Ureter (tissue), 1 donor: ENCODE measurements at places on chromosomes 7 and 10. TPM values are rescaled to one million over a fixed set of nuclear protein-coding genes. Genes with fewer than 3 reads are reported as not detected.

GRCh38 chr10:90644165-90644564, 213.7 kb downstream of the HTR7 start:
- DNase-seq = no peak

DNA sequence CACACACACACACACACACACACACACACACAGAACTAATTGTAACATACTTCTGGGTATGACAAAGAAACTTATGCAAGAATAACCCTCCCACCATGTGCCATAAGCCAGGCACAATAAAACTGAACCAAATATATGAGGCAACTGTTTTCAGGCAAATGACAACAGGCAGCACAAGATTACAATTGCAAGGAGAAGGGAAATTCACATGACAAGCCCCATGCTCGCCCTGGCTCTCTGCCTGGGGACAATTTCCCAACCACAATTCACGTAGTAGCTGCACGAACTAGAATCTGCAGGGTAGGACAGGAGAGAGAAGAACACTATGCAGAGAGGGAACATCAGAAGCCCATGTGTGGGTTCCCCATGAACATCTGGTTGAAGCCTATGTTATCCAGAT, 143.3 kb downstream of the CALN1 start:
- DNase-seq = no peak

DNA sequence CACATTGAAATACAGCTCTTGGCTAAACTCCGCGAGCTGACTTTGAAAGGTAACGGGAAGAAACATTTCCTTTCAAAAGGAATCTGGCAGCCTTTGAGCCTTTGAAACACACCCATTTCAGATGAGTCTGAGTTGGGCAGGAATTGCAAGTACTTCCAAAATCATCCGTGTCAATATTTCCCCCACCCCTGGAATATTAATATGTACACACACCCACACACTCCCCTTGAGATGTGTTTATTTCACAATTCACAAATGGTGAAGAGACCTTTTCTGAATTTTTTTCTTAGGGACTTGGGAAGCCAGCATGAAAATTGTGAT, 438.7 kb upstream of the NRP1 start:
- no peak for DNase-seq

- no peak for DNase-seq
Measured at GRCh38 chr7:97269741-97270140, 152.2 kb downstream of the SDHAF3 start.

- no peak for DNase-seq
Measured at GRCh38 chr7:25389489-25390106, 161.3 kb upstream of the NPVF start.

DNA sequence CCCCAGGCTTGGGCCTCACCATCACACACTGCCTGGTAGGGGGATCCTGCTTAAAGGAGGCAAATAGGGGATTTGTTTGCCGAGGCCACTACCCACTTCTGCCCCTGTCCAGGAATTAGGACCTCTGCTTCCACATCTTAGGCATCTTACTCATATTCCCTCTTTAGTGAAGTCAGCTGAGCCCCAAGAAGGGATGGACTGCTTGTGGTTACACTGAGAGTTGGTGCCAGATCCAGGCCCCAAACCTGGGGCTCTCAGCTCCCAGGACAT, 1.6 kb upstream of the GPRIN2 start:
- no peak for DNase-seq

- no peak for DNase-seq
Measured at GRCh38 chr7:35384761-35385700, 131.1 kb upstream of the TBX20 start.

DNA sequence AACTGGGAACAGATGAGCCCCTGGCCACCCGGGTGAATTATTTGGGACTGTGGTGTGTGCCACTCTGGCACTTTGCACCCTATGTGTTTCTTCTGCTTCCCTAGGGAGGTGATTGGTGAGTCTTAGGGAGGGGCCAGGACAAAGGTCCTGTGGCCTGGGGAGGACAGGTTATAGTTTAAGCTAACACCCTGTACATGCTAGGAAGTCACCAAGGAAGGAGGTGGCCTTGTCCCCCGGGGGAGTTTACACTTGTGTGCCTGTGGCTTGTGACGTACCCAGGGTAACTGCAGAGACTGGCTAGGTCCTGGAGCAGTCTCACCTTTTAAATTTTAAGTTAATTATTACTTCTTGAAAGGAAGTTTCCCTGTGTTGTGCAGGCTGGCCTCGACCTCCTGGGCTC, 196.2 kb downstream of the BAMBI start:
- DNase-seq = no peak

- no peak for DNase-seq
Measured at GRCh38 chr10:43570971-43571370, 3.4 kb downstream of the ZNF239 start.

DNA sequence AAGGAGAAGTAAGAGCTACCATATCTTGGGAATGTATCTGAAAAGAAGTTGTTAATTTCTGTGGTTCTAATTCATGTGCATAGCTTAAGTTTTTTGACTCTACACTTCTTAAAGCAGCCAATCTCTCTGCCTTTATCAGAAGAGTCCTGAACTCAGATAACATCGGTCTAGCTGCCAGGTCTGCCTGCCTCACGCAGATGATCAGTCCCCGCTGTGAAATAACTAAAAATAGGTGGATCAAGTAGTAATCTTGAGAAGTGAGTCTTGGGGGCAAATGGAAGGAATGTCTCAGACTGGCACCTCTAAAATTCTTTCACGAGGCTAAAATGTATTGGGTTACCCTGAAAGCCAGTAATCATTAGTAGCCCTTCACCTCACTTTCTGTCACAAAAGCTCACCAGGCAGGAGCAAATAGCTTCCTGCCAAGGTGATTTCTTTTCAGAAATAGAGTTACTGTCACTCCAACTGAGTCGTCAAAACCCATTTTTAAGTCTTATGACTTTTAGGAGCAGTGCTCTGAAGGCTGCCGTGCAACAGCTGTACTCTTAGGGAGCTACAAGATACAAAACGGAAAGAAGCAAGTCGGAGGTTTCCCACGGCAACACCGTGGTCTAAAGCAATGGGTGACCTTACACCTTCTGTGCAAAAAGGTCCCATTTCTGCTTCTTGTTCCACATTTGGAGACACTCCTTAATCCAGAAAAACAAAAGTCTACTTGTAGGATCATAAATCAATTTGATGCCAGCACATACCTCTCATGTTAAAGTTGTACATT, 85.2 kb downstream of the ABCB5 start:
- DNase-seq = no peak

DNA sequence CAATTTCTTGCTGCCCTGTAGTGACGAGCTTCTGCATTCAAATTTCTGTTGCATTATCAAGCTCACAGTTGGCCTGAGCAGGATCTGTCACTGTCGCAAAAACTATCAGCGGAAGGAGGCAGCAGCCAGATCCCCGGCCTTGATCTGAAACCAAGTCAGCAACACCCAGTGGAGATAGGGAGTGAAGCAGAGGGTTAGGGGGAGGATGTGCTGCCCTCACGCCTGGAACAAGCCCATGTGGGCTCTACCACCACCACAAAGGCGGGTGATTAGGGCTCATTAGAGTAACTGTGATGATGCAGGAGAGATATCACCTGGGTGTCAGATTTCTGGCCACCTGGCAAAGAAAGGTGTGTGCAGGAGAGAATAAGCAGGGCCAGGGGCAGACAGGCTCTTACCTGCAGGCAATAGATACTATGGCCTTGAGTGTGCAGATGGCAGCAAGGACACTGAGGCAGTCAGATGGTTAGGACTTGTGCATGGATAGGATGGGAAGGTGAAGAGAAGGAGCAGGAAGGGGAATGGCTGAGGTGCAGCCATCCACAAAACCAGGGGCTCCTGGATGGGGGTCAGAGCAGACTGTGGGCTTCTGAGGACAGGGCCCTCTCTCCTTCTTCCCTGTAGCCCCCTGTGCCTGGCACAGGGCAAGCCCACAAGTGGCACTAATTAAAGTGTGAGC, 417.3 kb downstream of the RPS24 start:
- DNase-seq = no peak

GRCh38 chr7:111272092-111272491, 181.2 kb downstream of the LRRN3 start:
- no peak for DNase-seq

- no peak for DNase-seq
Measured at GRCh38 chr10:102545997-102546396, 42.2 kb downstream of the SUFU start.

DNA sequence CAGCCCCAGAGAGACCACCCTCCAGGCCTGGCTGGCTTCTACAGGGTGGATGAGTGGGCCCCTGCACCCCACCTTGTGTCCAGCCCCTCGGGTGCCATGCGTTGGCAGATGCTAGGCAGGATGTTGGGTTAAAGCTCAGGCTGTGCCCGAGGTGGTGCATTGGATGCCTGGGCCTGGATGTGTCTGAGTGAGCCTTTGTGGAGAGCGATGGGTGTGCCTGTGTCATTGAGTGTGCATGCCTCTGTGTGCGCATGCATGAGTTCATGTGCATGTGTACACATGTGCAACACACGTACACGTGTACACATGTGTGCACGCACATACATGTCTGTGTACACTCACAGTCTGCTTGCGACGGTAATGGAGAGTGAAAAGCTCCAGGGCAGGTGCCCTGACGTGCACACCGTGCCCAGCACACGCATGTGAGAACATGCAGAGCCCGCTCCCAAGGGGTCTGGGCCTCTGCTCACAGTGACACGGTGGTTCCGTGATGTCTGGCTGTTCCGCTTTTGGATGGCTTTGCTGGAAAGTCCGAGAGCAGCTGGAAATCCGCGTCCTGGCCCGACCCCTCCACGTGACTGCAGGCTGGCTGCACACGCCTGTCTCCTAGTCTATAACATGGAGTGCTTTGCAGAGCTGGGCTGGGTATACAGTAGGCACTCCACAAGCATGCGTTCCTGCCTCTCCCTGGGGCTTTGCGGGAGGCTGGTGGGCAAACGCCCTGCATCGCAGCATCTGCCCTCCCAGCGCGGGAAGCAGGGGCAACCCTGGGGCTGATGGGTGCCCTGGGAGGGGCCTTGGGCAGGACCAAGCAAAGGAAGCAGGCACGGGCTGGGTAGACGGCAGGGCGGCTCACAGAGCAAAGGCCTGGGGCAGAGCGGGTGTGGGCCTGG, 36.9 kb downstream of the ELFN1 start:
- peak; percentile 32 for DNase-seq

DNA sequence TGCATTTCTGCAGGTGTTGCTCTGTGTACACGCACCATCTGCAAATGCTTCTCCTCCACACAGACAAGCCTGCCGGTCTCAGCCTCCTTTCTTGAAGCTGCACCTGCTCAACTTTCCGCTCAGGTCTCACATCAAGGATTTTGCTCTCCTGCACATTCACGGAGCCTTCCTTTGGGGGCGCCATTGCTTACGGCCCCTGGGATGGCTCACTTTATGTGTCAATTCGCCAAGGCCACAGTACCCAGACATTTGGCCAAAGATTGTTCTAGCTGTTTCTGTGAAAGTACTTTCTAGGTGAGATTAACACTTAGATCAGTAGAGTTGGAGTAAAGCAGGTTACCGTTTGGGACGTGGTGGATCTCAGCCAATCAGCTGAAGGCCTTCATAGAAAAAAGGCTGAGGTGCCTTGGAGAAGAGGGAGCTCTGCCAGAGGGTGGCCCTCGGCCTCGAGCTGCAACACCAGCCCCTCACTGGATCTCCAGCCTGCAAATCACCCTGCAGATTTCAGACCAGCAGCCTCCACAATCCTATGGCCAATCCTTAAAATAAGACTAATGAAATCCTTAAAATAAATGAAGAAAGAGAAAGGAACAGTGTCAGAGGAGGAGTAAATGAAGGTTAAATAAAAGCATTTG, 39.9 kb upstream of the PPP2R2D start:
- DNase-seq = no peak

The OR13A1 gene
- 1.4 TPM for total RNA-seq

The ZFYVE27 gene
- total RNA-seq = 33.8 TPM

The CLDN4 gene
- 244 TPM for total RNA-seq

The CPN1 gene
- total RNA-seq = not detected

The ASL gene
- 50.4 TPM for total RNA-seq

The TMEM229A gene
- total RNA-seq = 0.42 TPM

The CRHR2 gene
- 0.34 TPM for total RNA-seq
